ENCODE measurements at places on chromosomes 13 and 19. TPM values are rescaled to one million over a fixed set of nuclear protein-coding genes. Genes with fewer than 3 reads are reported as not detected.

DNA sequence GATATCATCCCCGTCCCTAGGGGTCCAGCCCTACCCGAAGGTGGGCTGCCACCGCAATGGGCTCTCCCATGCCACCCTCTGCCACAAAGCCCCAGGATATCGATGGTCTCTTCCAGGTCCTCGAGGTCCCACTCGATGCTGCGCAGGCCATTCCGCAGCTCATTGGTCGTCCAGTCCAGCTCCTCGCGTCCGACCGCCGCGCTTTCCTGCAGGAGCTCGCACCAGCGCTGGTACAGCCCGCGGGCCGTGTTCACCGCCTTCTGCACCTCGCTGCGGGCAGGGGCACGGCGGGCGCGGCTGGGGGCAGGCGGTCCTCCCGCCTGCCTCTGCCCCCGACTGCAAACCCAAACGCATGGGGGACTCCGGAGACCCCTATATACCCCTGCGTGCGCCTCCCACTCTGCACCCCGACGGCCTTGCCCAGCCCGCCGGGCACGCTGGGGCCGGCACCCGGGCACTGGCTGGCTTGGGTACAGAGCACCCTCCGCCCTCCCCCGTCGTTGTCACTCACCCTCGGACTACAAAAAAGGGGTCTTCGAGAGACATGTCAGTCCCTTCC lies 468 bp downstream of the STX10 start:
- DNase-seq: peak; percentile 37

DNA sequence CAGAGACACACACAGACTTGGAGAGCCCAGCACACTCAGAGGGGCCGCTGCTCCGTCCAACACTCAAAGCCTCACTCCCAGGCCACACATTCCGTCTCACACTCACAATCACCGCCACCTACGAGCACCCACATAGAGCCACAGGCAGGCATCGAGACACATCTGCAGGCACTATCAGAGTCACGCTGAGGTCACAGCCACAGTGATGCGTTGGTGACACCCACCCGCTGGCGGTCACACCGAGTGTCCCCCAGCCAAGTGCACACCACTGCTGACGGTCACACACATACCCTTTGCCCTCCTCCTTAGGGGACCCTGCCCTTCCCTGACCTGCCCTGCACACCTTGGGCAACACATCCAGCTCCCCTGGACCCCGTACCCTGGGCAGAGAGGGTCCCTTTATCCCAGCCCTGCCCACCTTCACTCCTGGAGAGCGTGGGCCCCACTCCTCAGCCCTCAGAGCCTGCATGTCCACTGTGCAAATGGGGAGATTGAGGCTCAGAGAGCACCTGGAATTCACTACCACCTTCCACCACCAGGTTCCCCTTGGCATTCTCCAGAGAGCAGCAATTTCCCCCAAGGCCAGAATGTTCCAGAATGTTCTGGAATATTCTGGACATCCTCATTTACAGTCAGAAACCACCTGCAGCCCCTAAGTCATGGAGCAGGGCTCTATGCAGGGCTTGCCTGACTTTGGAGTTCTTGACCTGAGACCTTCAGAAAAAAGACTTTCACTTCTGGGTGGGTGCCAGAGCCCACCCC lies 5.4 kb downstream of the FUT5 start:
- DNase-seq: no peak

- DNase-seq: no peak
Observed at GRCh38 chr13:99959540-99960230, 11.9 kb downstream of the ZIC5 start.

The CGB1 gene
- not detected for total RNA-seq

The BEST2 gene
- total RNA-seq: not detected

The PAF1 gene
- 44.5 TPM for total RNA-seq

The ZNF837 gene
- 1.5 TPM for total RNA-seq
